ENCODE measurements at places on chromosomes 3 and 15.

DNA sequence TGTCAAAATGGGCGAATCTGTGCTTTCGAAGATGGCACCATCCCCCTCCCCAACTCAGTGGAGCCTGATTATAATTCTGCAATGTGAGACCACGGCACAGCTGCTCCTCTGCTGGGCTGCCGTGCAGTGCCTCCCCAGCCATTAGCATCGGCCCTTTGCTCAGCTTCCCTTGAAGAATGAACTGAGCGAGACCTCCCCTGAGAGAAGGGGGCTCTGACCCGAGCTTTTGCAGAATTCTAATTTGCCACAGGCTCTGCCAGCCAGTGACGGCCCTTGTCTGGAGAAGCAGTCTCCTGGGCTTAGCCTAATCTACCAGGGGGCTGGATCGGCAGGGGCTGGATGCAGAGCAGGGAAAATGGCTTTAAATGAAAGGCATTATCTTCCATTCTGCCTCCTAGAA lies 57.2 kb downstream of the GLDN start:
- no peak for DNase-seq

GRCh38 chr3:36666166-36666565 lies 98.2 kb downstream of the DCLK3 start:
- DNase-seq = no peak

DNA sequence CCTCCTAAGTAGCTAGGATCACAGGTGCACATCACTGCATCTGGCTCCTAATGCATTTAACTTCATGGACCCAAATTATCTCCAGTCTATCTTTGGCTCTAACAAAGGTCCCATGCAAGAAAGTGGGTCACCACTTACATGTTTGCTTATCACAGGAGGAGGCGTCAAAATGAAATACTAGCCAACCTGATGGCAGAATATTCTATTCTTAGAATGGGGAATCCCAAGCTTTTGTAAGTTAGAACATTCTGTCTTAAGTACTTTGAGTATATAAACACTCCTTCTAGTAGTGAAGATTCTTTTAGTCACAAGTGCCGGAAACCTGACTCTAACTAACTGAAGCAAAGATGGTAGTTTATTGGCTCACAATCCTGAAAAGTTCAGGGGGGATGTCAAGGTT lies 72.0 kb upstream of the ADAMTS9 start:
- no peak for DNase-seq

DNA sequence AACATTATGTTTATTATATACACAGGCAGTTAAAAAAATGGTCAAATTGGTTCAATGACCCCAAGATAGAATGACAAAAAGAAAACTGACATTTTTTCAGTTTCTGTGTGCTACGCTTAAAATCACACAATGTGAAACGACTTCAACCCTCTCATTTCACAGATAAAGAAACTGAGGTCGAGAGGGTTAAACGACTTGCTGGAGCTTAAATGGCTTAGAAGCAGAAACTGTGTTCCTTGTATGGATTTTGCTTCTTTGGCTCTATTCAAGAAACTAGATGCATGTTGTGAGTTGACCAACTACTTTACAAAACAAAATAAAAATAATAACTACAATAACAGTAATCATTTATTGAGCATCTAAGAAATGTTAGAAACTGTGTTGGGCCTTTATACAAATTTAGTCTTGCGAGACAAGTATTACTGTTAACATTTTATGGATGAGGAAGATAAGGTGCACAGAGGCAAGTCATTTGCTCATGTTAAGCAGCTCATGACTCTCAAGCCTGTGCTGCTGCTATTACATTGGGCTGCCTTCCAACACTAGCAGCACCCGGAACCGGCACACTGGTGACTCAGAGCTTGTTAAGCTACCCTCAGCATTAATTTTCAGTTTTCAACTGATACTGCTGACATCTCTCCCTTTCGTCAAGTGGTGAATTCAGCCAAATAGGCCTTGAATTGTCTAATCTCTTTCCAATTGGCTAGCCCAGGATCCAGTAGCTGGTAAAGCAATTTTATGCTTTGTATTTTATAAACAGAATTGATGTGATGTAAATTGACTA lies 487.6 kb downstream of the NAALADL2 start:
- DNase-seq = no peak

DNA sequence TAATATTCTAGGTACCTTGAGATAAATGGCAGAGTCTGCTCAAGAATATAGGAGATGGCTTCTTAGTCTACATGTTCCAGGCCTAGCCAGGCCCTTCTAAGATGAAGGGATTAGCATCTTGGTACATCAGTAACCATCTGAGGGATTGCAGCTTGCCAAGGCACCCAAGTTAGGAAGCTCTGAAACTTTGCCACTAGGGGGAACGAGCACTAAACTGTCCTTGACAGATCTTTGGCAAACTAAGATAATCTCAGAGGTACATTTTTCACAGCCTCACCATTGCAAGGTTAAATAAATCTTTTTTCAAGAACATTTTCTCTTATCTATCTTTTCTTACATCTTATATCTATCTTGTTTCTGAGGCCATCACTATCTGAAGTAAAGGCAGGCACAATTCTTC lies 351.2 kb downstream of the RAP2B start:
- DNase-seq = no peak

Measured in CD4-positive, alpha-beta T cell treated with Interleukin-4 for 1 hour (primary cell).